ENCODE measurements at places on chromosomes 4 and X. TPM values are rescaled to one million over a fixed set of nuclear protein-coding genes. Genes with fewer than 3 reads are reported as not detected.

DNA sequence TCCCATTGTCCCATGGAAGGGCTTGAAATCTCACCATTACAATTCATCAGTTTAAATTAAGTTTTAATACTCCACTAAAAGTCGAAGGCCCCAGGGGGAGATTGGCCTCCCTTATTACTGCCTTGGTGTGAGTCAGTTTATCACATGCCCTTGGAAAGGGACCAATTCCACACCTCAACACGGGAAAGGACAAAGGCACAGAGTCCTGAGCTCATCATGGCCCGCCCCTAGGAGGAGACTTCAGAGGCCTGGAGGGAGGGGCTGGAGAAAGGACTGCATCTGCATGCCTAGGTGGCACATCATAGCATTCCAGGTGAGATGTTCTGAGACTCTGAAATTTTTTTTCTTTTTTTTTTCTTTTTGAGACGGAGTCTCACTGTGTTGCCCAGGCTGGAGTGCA, 2.8 kb upstream of the SEL1L3 start:
- peaks cover 7% of the 10 kb centered on the region for H3K27me3 ChIP-seq
- no peak overlapping the region for H3K4me3 ChIP-seq
- H3K36me3 ChIP-seq: no peaks in the 10 kb centered on the region
- no peaks in the 10 kb centered on the region for H3K4me1 ChIP-seq

DNA sequence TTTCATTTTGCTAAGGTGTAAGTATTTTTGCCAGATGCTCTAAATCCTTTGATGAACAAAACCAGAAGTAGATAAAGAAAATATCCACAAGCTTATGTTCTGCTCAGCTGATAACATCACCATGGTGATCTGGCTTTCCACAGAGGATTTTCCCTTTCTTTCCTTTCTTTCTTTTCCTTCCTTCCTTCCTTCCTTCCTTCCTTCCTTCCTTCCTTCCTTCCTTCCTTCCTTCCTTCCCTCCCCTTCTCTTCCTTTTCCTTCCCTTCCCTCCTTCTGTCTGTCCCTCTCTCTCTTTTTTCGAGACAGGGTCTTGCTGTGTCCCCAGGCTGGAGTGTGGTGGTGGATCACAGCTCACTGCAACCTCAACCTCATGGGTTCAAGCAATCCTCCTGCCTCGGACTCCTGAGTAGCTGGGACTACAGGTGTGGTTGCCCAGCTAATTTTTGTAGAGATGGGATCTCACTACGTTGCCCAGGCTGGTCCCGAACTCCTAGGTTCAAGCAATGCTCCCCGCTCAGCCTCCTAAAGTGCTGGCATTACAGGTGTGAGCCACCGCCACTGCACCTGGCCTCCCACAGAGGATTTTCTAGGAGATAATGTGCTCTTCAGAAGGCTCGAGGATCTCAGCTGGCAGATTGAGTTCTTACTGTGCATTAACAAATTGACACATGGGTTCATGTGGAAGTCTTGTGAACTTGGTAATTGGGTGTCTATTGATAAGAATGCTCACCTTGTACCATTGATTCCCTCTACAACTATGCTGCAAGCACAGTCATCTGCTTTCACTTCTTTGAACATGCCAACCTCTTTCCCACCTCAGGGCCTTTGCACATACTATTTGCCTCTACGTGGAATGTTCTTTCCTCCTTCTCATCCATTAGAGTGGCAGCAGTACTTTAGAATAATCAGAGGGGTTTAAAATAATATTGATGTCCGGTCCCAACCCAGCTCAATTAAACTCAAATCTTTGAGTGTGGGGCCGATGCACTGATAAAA, 1.4 kb upstream of the RHOH start:
- H3K4me3 ChIP-seq: no peak overlapping the region
- no peak for DNase-seq
- no peaks in the 10 kb centered on the region for H3K27me3 ChIP-seq
- H3K27ac ChIP-seq: no peak overlapping the region
- H3K4me1 ChIP-seq: peaks cover 4% of the 10 kb centered on the region

DNA sequence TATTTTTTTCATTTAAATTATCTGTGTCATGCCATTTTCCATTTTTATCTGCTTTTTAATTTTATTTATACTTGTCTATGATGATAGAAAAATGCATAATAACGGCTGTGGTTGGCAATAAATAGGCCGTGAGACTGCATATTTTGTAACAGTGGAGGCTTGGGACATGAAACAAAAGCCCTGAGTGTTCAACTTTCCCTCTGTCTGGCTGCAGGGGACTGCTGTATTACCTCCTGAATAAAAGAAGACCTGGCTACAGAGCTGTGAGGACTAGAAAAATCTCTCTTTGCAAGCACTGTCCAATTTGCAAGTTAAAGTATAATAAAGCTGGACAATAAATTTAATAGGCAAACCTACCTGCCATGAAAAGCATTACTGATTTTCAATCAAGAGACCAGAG, 82.1 kb downstream of the MAGEB10 start:
- H3K27me3 ChIP-seq: no peaks in the 10 kb centered on the region
- no peak for DNase-seq
- no peaks in the 10 kb centered on the region for H3K36me3 ChIP-seq
- no peaks in the 10 kb centered on the region for H3K4me1 ChIP-seq

The EIF2S3 gene
- 62.5 TPM for polyA plus RNA-seq

DNA sequence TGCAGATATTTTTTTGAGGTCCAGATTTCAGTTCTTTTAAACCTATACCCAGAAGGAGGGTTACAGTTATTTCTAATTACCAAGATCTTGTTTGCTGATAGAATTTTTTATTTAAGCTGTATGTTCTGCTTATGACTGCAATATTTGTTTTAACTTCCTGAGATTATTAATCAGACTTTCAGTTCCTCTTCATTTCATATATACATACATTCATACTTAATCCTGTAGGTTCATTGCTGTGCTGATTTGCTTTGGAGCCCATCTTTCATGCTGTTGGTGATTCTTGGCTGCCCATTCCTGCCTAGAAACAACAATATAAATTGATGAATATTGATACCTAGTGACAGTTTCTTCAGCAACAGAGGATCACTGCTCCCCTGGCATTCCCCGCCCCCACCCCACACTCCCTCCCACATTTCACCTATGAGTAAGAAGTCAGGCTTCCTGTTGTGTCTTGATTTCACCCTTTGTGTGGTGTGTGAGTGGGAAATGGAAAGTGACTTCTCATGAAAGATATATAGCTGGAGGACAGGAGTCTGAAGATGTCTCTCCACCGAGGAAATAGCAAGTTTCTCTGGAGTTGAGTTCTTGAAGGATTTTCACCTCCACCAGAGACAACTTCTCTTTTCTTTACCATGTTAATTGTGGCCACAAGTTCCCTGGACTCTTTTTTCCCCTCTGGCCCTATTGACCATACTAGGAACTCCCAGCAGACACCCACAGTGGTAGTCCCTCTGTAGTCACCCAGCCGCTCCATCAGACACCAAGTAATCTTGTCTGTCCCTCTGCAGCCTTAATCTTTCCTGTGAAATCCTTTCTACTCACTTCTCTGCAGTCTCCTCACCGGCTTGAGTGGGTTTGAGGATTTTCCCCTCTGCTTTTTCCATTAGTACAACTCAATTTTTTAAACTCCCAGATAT, 118.4 kb downstream of the ASB9 start:
- no peak overlapping the region for H3K4me3 ChIP-seq
- no peak overlapping the region for H3K27ac ChIP-seq
- DNase-seq: no peak
- H3K27me3 ChIP-seq: peaks cover 35% of the 10 kb centered on the region

- no peak for DNase-seq
- no peak overlapping the region for H3K4me3 ChIP-seq
- no peaks in the 10 kb centered on the region for H3K4me1 ChIP-seq
- no peak overlapping the region for H3K27ac ChIP-seq
These were observed 229.1 kb upstream of the FSTL5 start for GRCh38 chr4:162392946-162393345.

All from lung (tissue), 17 donors.